ENCODE measurements at places on chromosomes 7 and 10.

DNA sequence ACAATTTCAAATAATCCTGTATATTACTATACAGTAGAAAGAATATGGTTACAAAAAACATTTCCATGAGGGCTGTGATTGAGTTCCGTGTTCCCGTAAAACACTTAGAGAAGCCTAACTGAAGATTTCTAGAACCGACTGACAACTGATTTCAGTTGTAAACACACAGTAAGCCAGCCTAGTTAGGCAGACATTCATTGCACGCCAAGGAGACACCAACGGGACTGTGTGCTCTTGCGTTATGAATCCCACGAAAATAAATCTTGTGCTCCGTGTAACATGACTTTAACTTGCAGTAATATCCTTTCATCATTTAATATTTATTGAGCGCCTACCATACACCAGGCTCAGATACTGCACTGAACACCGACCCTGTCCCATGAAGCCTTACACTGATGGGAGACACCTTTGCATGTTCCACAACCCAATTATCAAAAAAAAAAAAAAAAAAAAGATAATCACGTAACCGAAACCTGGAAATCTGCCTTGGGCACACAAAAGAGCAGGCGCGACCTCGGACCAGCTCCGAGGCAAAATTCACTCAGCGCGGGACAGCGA is 420 bp upstream of the KLHL7 start:
- DNase-seq, result no peak

DNA sequence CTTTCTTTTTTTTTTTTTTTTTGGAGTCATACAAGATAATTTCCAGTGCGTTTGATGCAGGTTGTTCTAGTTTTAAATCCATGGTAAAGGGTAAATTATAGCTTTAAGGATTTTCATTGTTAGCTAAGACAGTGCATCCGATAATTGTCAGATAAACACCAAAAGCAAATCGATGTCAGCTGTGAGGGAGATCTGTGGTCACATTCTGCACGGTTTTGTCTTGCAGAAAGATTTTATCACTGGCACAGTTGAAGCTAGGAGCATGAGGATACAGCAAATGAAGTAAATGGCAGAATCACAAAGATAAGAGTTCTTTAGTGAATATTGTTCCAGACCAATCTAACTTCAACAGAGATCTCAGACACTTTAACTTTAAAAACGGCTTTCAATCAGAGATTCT is 648.8 kb upstream of the COBL start:
- no peak for DNase-seq

DNA sequence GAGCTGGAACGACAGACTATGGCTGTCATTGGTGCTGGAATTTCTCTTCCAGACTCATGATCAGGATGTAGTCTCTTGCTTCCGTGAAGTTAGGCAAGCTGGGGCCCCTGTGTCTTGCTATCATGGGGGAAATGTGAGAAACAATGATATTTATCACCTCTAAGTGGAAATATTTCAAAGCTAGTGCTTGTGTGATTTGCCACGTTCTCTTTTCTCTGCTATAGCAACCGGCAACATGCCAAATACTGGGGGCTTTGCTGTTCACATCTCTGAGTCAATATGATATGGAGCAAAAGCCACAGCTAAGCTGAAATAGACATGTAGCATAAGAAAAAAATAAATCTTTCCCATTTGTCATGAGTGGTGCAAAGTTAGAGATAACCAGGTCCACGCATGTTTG is 668.2 kb upstream of the IGFBP3 start:
- no peak for DNase-seq

- DNase-seq, result peak; percentile 57
These were observed 5.7 kb downstream of the PLCE1 start for GRCh38 chr10:93999401-93999851.

- DNase-seq, result no peak
These were observed 125.6 kb upstream of the C7orf33 start for GRCh38 chr7:148464947-148465346.

DNA sequence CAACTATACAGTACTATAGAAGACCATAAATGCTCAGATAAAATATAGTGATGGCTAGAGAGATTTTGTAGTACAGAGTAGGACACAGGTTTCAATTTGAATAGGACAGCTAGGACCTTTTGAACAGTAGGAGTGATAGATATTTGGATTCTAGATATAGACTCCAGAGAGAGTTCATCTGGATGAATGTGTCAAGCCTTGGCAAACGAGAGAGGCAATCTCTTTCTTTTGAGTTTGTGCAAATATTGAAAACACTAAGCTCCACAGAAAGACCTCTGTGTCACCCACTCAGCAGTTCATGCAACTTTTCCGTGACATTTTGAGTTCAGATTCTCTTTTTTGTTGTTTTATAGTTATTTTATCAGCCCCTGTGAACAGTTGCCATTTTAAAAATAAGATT is 834.3 kb upstream of the COBL start:
- DNase-seq, result no peak

DNA sequence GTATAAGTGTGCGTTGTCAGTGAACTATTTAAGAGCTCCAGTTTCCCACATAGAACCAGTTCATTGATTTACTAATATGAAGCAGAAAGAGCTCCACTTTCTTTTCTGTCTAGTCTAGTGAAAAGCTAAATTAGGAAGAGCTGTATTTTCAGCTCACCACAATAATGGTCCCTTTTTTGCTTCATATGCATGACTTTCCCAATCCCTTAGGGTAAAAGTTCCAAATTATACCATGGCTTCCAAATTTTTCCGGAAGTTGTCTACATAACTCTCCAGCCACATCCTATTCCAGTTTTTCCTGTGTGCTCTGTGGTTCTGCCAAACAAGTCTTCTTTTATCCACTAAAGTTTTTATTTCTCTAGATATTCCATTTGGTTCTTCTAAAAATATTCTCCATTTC is 685.2 kb downstream of the REEP3 start:
- DNase-seq, result no peak

GRCh38 chr10:81136261-81136660 is 598.6 kb downstream of the SH2D4B start:
- DNase-seq, result no peak

DNA sequence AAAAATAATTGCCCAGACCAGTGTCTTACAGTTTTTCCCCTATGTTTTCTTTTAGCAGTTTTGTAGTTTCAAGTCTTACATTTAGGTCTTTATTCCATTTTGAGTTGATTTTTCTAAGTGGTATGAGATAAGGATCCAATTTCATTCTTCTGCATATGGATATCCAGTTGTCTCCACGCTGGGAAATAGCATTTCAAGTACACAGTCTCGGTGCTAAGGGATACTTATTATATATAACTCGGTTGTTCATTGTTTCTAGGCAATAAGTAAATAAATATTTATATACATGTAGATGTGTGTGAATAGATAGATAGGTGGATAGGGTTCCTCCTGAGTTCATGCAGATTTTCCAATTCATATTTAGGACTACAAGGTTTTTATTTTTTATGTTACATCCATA is 16.0 kb downstream of the TAF3 start:
- no peak for DNase-seq

- DNase-seq, result peak; percentile 72
These were observed 59.4 kb upstream of the ZNF438 start for GRCh38 chr10:31090894-31091607.

- DNase-seq, result no peak
These were observed 15.4 kb downstream of the CFAP46 start for GRCh38 chr10:132926777-132927650.

DNA sequence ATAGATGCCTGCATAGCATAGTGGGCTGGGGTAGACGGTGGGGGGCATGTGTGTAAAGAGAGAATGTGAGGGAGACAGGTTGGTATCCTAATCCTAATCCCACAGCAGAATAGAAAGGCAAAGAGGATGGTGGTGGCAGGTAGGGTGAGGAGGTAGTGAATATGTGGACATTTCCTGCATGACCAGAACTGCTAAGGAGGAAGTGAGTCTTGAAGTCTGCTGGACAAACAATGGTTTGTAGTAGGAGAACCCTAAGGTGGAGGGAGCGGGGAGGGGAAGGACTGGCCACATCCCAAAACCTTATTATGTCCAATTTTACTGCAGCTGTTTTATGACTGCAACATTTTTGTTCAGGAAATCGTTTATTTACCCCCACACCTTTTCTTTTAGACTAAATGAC is 279.7 kb downstream of the AUTS2 start:
- no peak for DNase-seq

DNA sequence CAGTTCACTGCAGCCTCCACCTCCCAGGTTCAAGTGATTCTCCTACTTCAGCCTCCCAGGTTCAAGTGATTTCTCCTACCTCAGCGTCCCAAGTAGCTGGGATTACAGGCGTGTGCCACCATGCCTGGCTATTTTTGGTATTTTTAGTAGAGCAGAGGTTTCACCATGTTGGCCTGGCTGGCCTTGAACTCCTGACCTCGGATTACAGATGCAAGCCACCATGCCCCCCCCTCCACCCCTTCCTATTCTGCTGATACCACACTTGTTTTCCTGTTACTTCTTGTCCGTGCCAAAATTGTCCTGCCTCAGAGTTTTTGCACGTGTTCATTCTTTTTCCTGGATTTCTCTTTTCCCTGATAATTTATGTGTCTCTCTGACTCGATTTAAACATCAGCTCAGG is 62.5 kb downstream of the R3HCC1L start:
- DNase-seq, result no peak

GRCh38 chr10:22649994-22650393 is 64.4 kb downstream of the PIP4K2A start:
- no peak for DNase-seq

DNA sequence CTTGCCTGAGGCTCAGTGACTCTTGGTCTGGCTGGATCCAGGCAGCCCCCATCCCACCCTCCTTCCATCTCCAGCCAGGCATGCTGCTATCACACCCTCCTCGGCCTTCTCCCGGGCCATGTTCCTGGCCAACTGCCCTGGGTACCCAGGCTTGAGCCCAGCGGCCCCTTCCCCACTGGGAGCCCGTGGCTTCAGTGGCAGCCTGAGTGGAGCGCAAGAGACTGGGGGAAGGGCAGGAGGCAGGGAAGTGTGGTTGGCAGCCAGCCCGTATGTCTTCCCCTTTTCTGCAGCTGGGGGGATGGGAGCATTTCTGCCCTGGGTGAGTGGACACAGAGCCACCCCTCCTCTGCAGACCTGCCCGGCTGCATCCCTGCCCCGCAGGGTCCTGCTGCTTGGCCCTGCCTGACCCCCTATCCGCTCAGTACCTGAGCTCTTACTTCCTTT is 148.5 kb downstream of the ARHGAP22 start:
- DNase-seq, result peak; percentile 30

- peak; percentile 88 for DNase-seq
These were observed 262.2 kb downstream of the WDR11 start for GRCh38 chr10:121113385-121113696.

DNA sequence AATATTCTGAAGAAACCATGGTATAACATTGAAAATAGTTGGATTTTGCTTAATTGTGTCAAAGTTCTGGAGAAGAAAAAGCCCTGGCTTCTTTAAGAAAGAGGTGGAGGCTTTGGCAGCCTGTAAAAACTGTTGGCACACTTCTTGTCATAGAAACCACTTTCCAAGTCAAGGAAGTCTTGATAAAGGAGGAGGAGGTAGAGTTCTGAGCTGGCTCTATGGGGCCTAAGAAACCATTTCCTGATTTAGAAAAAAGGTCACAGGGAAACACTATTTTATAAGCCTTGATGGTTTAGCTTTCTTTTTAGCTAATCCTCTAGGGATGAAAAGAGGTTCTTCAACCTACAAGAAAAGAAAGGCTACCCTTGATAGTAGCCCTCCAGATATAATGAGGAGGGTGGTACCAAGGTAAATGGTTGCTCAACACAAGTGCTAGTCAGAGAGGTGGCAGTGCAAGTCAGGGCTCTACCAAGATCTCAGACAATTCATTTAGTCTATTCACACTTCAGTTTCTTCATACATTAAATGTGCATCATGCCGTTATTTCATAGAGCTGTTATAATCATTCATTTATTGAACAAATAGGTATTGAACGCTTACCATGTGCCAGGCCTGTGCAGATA is 346.9 kb downstream of the RNLS start:
- no peak for DNase-seq

DNA sequence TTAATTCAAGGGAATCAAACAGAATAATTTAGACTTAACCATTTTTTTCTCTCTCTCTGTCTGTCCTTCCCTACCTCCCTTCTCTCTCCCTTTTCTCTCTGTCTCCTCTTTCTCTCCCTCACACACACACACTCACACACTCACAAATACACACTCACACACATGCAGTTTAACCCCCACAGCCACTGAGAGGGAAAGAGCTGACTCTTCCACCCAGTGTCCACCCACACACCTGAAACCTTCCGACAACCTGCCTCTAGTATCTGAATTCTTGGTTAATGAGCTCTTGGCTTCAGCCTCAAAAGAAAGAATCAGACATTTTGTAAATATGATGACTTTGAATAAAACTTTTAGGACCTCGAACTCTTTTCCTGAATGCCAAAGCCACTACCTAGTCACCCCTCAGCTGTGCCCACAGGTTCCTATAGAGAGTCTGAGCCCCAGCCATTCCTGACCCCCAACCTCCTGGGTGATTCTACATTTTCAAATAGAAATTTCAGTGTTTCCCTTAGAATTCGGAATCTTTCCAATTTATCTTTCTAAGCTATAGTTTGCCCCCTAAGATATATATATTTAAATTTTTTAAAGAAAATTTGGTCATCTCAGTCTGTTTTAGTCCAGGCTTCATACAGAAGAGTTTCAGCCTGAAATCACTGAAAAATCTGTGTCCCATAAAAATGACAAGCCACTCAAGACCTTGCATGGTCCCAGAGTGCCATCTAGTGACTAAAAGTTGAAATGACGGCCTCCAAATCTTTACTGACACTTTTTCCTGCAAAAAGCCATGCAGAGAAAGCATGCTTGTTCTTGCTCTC is 202.8 kb downstream of the IPMK start:
- peak; percentile 53 for DNase-seq

DNA sequence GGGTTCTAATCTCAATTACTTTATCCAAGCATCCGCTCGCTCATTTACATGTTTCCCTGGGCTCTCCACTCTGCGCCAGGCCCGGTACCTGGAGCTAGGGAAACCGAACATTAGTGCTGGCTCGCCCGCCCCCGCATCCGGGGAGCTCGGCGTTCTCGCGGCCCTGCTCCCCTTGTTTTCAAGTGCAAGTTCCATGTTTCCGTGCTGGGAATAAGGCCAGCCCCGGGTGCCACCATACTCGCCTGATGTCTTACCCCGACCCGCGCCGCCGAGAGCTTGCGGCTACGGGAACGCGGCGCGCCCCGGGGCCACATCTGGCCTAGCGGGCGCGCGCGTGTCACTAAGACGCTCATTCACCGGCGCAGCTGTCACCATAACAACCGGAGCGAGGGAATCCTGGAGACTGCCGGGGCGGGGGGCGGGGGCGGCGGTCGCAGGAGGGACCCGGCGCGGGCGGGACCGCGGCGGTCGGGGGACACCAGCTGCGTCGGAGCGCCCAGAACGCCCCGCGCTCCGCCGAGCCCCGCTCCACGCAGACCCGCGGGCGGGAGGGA is at the start of gene NEURL1:
Gene NEURL1 (plus strand): TSS at position 344 of the 554 bp plus-strand sequence. CDS start 683 bp downstream, outside the sequence.
- DNase-seq, result no peak

All from kidney tubule cell (primary cell).